ENCODE measurements at places on chromosomes 2 and 18.

GRCh38 chr2:45102579-45103117 is 93.4 kb upstream of the SIX2 start:
- DNase-seq = no peak

DNA sequence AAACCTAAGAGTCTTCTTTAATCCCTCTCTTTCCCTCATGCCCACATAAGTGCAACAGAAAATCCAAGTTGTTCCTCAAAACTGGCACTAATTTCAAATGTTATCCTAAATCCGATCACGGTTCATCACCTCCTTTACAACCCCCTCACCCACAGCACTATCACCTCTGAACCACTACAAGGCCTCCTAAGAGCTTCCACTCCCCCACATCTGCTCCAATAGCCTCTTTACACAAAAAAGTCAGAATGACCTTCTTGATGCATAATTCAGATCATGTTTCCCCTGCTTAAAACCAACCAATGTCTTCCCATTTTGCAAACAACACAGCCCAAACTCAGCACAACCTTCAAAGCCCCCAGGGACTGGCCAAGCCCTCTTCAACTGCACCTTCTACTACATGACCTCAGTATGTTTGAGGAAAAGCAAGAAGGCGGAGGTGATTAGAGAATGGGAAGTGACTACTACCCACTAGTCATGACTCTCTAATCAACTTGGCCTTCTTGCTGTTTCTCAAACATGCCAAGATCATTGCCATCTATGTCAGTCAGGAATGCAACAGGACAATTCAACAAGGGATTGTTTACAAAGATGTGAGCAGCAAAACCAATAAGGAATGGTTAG is 34.6 kb upstream of the GCC2 start:
- no peak for DNase-seq

DNA sequence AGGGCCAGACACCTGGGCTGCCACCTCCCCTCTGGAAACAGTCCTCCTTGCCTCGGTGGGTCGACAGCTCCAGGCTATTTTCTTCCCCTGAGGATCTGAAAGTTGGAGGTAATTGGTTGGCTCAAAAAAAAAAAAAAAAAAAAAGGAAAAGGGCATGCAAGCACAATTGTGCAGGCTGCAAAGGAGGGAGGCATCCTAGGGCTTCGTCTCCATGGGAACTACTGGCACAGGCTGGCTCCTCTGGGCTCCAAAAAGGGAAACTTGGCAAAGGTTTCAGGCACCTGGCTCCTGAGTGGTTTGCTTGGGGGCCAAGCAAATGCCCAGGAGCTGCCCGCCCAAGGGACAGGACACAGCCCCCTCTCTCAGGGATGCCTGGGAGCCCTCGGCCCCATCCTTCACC is 1.1 kb upstream of the KCNIP3 start:
- no peak for DNase-seq

DNA sequence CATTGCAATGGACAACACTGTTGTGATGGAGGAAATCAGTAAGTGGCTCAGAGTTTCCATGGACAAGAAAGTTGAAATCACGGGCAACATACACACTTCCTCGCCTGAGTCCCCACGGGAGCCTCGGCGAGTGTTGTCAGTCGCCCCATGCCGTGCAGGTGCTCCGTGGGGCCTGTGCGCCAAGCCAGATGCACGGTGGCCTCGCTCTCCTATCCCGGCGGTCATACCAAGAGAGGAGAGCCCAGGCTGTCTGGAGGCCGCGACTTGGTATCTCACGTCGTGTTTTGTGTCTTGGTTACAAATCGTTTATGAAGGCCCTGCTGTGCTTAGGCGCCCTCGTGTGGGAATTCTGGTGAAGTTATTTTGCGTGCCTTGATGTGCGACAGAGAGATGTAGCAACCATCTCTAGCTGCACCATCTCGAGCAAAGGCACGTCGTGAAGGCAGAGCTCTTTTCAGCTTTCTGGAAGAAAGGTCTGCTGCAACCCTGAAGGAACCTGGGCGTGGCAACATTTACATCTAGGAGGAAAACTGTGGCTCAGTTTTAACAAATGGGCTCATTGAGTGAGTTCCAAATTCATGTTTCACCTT is 21.8 kb downstream of the ATG4B start:
- peak; percentile 67 for DNase-seq

- DNase-seq = no peak
Measured at GRCh38 chr2:136052369-136053362, 65.3 kb downstream of the CXCR4 start.

- DNase-seq = no peak
Measured at GRCh38 chr2:235976956-235977355, 191.2 kb downstream of the GBX2 start.

- no peak for DNase-seq
Measured at GRCh38 chr2:220153118-220153517, 525.7 kb downstream of the SLC4A3 start.

- DNase-seq = no peak
Measured at GRCh38 chr18:24368749-24369148, 28.9 kb downstream of the OSBPL1A start.

- no peak for DNase-seq
Measured at GRCh38 chr2:54310311-54310710, 54.3 kb upstream of the TSPYL6 start.

GRCh38 chr18:50183556-50183955 is 11.4 kb downstream of the MYO5B start:
- DNase-seq = no peak

DNA sequence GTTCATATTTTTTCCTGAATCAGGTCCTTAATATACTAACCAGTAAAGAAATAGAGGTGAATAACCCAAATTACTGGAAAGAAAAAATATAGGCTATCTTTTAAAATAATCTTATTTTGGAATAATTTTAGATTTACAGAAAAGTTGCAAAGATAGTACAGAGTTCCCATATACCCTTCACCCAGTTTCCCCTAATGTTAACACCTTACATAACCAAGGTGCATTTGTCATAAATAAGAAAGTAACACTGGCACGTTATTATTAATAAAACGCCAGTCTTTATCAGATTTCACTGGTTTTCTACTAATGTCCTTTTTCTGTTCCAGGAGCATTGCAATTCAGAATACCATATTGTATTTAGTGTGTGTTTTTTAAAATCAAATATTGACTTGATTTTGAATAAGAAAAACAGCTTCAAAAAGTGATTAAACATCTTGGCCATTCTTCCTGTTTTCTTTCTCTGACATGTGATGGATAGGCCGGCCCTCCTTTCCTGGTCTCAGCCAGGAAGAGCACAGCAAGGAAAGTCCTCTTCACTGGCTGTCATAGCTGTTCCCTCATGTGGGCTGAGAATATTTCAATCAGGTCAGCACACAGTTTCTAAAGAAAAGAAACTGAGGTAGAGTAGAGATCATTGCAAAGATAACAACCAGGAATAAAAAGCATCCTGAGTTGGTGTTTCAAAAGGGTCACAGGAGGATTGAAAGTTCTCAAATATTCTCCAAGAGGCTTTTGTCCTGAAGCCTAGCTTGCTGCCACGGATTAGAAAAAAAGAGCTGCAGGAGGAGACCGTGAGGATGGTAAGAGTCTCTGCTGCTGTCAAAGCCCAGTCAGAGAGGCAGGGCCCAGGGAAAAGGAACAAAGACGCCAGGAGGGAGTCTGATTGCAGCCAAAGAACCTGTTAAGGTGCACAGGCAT is 79.3 kb upstream of the ARL5A start:
- DNase-seq = no peak

- peak; percentile 10 for DNase-seq
Measured at GRCh38 chr2:187586011-187586641, 31.9 kb upstream of the TFPI start.

DNA sequence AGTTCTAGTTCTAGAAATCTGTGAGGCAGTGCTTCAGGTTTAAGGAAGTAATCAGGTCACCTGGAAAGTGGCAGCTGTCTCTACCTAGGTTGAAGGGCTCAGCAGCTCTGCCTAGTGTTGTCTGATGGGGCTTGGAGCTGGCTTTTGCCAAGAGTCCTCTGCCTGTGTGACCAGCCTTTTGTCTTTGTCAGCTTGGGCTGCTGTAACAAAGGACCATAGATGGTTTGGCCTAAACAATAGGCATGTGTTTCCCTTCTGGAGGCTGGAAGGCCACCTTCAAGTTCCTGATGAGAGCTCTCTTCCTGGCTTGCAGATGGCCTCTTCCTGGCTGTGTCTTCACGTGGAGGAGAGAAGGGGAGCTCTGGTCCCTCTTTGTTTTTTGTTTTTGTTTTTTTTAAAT is 13.3 kb downstream of the UBE2F start:
- no peak for DNase-seq

DNA sequence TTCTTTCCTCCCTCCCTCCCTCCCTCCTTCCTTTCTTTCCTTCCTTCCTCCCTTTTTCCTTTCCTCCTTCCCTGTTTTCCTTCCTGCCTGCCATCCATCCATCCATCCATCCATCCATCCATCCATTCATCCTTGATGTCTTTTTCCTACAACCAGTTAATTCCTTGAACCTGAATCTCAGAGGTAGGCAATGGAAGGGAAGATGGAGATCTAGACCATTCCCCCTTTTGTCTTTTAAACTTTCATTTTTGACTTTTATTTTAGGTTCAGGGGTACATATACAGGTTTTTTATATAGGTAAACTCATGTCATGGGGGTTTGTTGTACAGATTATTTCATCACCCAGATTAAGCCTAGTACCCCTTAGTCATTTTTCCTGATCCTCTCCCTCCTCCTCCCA is 97.4 kb downstream of the OSBPL6 start:
- no peak for DNase-seq

DNA sequence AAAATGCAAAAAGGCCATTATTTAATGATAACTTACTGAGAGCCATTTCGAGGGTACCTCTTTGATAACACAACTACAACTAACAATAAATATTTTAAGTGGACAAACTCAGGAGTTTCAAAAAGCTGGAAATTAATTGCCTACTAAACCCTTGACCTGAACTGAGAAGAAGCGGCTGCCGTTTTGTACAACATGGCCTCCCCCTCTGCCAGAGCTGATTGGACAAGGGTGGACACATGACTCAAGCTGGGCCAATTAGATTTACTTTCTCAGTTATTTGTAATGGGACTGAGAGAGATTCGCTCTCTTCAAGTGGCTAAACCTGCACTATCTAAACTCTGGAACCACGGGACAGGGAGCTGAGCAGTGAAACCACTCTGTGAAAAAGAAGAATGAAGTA is 135.9 kb upstream of the SERPINE2 start:
- no peak for DNase-seq

- no peak for DNase-seq
Measured at GRCh38 chr2:170368370-170368769, 190.4 kb downstream of the MYO3B start.

GRCh38 chr2:33068261-33068660 is 121.5 kb downstream of the LTBP1 start:
- DNase-seq = no peak

DNA sequence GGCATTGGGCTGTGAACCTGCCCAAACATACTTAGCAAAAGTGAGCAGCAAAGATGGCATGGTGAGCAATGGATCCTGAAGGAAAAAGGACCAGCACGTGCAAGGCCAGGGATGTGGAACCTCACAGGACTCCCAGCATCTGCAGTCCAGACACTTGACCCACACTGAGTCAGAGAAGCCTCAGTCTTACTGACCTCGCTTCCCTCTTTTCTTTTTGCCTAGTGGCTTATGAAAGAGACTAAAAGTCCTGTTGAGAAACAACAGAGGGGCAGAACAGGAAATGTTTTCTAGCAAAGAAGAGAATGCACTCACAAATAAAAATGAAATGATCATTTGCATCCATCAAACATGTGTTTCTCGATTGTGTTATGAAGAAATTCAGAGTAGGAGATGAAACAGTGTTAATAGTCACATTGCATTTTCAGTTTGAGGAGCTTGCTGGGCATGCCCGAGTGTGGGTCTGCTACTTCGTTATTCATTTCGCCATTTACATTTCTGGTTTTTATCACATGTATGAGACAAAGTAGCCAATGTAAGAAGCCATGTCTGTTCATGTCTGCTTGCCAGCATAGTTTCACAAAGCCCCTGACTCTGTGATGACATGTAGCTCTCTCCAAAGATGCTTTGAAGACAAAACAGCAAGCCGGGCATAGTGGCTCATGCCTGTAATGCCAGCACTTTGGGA is 118.4 kb downstream of the INO80D start:
- DNase-seq = no peak

GRCh38 chr2:73217826-73218225 is 3.8 kb downstream of the SMYD5 start:
- DNase-seq = no peak

DNA sequence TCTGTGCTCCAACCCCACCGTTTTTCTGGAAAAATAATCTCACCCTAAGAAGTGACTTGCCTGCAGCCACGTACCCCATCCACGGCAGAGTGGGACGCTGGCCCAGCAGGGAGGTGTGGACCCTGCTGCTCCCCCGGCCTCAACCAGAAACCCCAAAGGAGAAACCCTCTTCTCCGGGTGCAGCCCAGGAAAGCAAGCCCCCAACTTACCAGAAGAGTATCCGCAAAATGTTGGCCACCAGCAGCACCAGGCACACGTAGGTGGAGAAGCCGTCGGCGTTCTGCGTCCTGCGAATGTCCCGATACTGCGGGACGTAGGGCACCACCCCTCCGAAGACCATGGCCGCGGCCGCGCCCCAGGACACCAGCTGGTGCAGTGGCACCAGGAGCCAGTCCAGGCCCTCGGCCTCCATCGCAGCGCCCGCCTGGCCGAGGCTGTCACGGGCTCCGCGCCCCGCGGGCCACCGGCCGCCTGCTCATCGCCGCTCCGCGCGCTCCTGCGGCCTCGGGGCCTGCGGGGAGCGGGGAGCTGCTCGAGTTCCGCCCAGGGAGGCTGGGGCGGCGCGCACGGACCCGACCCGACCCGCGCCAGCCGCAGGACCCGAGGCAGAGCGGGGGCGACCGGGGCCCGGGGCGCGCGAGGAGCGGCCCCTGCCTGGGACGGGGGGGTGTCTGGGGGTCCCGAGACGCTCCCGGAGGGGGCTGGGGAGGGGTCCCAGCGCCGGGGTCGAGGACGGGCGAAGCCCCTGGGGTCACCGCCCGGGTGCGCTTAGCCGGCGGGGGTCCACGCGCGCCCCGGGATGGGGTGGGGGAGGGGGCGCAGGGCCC is 725 bp downstream of the SLC66A2 start:
- DNase-seq = peak; percentile 54

- DNase-seq = no peak
Measured at GRCh38 chr2:170236680-170237047, 58.7 kb downstream of the MYO3B start.

DNA sequence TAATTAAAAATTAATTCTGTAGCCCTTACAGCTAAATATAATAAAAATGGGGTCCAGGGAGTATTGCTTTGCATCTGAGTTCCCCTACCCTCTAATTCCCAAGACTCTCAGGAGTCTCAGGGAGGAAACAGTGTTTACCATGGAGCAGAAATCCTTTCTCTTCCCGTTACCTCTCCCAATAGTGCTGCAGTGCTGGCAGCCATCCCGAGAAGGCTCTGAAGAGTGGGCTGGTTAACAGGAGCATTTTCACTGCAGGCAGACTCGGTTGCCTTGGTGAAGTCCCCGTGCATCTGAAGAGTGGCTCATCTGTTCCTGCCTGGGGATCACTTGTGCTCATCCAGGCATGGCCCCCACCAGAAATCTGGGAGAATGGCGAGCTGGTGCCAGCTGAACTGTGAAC is 41.8 kb upstream of the TMEM178A start:
- no peak for DNase-seq

GRCh38 chr2:43224131-43224570 is 2.3 kb downstream of the ZFP36L2 start:
- DNase-seq = peak; percentile 81

GRCh38 chr2:43293744-43294695 is 67.6 kb upstream of the ZFP36L2 start:
- DNase-seq = peak; percentile 68

GRCh38 chr18:44241020-44241419 is 439.7 kb upstream of the SETBP1 start:
- DNase-seq = no peak
